ENCODE measurements at places on chromosomes 7 and 10. TPM values are rescaled to one million over a fixed set of nuclear protein-coding genes. Genes with fewer than 3 reads are reported as not detected.

Gene PAPOLB
- 0.22 TPM for total RNA-seq

Gene NUTM2A
- 3.1 TPM for total RNA-seq

Gene AKR1C4
- not detected for total RNA-seq

Gene HOXA5
- total RNA-seq = 133 TPM

Gene VWDE
- 24.7 TPM for total RNA-seq

DNA sequence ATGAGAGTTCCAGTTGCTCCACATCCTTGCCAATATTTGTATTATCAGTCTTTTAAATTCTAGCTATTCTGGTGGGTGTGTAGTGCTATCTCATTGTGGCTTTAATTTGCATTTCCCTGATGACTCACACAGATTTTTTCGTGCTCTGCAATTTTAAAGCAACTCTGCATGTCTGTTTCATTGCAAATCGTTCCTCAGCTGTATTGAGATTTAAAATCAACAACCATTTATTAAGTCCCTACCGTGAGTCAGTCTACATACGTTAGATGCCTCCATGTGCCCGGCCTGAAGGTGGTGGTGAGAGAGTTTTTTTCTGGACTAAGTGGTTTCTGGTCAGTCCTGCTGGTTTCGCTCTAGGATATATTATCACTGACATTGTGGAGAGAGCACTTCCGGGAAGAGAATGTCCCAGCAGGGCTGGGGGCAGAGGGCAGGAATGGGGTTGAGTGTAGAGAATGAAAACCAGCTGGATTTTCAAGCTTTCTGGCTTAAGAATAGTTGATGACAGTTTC lies 8.4 kb upstream of the HYCC1 start:
- no peak overlapping the region for H3K4me3 ChIP-seq
- H3K36me3 ChIP-seq = no peaks in the 10 kb centered on the region
- H3K4me1 ChIP-seq = peaks cover 8% of the 10 kb centered on the region
- DNase-seq = no peak

DNA sequence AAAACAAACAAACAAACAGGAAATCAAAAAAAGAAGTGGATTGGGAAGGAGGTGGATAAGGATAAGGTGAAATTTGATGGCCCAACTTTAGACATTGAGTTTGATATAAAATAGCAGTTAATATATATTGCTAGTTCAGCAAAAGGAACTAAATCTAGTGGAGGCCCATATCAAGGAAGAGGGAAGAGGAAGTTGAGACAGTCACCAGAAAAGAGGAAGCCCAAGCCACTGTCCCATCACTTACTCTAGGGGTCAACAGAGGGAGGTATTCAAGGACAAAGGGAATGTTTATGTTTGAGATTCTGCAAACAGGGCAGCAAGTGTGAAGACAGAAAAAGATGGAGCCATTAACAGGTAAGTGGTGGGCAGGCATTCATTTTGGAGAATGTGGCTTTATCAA lies 3.7 kb downstream of the LAMTOR4 start:
- H3K4me1 ChIP-seq = peaks cover 21% of the 10 kb centered on the region
- H3K27ac ChIP-seq = no peak overlapping the region

DNA sequence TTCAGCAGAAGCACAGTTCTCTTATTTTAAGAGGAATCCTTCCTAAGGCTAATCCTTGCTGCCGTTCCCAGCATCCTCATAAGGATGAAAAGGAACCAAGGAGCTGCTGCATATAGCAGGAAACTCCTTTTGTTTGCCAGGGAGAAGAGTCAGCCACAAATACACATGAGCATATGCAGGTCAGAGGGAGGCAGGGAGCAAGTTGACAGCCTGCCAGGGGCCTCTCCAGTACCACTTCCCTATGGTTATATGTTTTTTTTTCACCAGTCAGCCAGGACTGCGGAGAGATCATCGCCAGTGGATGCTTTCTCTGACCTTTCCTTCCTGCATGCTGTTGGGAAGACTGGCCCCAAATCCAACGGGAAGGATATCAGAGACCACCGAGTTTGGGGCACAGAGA lies 39.8 kb downstream of the SLC35B4 start:
- no peak for DNase-seq
- peaks cover 49% of the 10 kb centered on the region for H3K27me3 ChIP-seq
- no peak overlapping the region for H3K4me3 ChIP-seq
- H3K27ac ChIP-seq = no peak overlapping the region

DNA sequence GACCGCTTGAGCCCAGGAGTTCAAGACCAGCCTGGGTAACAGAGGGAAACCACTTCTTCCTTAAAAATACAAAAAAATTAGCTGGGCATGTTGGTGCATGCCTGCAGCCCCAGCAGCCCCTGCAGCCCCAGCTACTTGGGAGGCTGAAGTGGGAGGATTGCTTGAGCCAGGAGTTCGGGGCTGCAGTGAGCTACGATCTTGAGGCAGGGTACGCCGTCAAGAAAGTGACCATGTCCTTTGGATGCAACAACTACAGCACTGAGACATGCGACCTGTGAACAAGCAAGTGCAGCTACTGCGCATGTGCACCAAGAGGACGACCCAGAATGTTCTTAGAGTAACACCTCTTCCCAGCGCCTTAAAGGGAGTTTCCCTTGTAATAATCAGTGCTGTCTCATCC lies 66.6 kb upstream of the ZNF479 start:
- H3K27me3 ChIP-seq = no peaks in the 10 kb centered on the region
- no peak for DNase-seq
- no peak overlapping the region for H3K27ac ChIP-seq
- H3K36me3 ChIP-seq = no peaks in the 10 kb centered on the region
- no peaks in the 10 kb centered on the region for H3K4me1 ChIP-seq

DNA sequence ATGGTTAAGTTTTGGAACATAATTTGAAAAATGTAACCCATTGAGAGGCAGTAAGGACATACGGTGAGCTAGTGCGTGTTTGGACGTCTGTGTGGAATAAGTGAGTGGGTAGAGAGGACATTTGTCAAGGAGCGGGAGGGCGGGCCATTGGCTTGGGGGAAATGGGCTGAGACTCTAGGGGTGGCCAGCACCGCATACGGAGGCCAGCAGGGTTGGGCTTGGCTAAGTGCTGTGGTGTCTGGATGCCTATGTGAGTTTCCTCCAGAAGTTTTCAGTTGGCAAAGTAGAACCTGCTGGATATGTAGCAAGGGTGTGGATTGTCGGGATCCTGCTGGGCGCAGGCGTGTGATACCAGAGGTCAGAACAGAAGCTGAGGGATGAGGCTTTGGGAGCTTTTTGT lies 103.0 kb downstream of the TCF7L2 start:
- no peaks in the 10 kb centered on the region for H3K27me3 ChIP-seq
- H3K4me1 ChIP-seq = peaks cover 42% of the 10 kb centered on the region
- no peak for DNase-seq
- H3K27ac ChIP-seq = peak overlapping the region; percentile 56

DNA sequence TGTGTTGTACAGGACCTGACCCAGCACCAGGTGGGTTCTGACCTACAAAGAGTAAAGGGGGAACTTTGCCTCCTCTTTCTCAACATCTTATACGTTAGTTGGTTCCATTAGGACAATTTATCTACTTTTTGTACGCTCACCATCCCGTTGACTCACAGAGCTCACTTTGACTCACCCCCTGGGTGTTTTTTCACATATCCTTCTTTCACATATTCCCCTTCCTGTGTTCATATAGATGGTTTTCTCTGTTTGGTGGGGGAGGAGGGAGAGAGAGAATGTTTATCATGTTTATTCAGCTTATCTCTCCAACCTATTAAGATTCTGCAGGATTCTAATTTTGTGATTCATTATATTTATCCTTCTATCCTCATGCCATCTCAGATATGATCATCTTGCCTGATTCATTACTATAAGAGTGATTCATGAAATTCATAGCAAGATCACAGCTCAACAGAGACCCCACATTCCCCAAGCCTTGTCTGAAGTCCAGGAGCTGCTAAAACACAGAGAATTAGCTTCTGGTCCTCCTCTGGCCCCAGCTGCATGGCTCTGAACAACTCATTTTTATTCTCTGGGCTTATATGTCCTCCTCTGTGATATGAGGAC lies 37.2 kb downstream of the PRSS2 start:
- no peak overlapping the region for H3K27ac ChIP-seq
- no peak for DNase-seq
- H3K4me1 ChIP-seq = peaks cover 6% of the 10 kb centered on the region
- no peaks in the 10 kb centered on the region for H3K36me3 ChIP-seq
- no peak overlapping the region for H3K4me3 ChIP-seq

DNA sequence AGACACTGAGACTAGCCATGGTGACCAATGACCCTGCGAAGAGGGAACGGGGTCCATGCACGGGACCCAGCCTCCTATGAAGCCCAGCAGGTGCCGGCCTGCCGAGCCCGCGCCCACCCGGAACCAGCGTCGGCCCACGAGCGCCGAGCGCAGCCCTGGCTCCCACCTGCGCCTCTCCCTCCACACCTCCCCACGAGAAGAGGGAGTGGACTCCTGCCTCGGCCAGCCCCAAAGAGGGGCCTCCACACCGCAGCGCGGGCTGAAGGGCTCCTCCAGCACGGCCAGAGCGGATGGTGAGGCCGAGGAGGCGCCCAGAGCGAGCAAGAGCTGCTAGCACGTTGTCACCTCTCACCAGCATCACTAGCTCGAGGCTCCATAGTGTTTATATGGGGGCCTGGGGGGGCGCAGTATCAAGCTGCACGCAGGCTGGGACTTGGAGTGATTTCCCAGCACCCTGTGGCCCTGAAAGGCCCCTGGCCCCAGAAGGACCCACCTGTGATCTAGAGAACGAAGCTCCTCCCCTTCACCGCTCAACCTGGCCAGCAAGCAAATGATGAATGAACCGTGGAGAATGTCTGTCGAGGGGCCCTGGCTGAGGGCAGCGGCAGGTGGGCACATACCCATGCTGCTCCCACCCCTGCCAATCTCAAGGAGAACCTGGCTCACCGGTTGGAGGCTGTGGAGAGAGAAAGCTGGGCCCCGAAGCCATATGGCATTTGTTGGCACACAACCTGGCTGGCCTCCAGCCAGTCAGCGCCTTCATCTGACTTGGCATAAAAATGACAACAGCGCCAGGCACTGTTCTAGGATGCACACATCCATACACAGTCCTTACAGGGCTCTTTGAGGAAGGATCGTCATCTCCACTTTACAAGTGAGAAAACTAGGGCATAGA lies 30.7 kb downstream of the GHRHR start:
- H3K36me3 ChIP-seq = no peaks in the 10 kb centered on the region
- H3K4me1 ChIP-seq = no peaks in the 10 kb centered on the region
- no peak for DNase-seq
- no peak overlapping the region for H3K4me3 ChIP-seq

DNA sequence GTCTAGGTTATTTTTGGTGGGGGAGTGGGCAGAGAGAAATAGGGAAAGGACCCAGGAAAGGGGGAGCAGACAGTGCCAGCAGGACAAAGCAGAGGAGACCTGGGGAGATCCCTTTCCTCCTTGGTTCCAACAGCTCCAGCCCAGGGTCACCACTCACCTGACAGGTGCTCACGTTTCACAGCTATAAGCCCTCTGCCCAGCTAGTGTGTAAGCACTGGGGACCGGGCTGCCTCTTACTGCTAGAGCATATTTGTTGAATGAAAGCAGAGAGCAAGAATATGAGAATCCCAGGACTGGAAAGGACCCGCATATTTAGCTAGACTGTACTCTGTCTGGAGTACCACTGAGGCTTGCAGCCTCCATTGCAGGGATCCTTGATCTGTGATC lies 6.7 kb downstream of the ZCCHC24 start:
- H3K27ac ChIP-seq = no peak overlapping the region
- H3K36me3 ChIP-seq = no peaks in the 10 kb centered on the region
- peaks cover 50% of the 10 kb centered on the region for H3K4me1 ChIP-seq
- no peak overlapping the region for H3K4me3 ChIP-seq
- peaks cover 2% of the 10 kb centered on the region for H3K27me3 ChIP-seq
- no peak for DNase-seq

- H3K27ac ChIP-seq = no peak overlapping the region
- peaks cover 25% of the 10 kb centered on the region for H3K36me3 ChIP-seq
- no peaks in the 10 kb centered on the region for H3K27me3 ChIP-seq
- H3K4me3 ChIP-seq = no peak overlapping the region
- H3K4me1 ChIP-seq = no peaks in the 10 kb centered on the region
These were observed 74.1 kb downstream of the ZMYND11 start for GRCh38 chr10:209357-209756.

DNA sequence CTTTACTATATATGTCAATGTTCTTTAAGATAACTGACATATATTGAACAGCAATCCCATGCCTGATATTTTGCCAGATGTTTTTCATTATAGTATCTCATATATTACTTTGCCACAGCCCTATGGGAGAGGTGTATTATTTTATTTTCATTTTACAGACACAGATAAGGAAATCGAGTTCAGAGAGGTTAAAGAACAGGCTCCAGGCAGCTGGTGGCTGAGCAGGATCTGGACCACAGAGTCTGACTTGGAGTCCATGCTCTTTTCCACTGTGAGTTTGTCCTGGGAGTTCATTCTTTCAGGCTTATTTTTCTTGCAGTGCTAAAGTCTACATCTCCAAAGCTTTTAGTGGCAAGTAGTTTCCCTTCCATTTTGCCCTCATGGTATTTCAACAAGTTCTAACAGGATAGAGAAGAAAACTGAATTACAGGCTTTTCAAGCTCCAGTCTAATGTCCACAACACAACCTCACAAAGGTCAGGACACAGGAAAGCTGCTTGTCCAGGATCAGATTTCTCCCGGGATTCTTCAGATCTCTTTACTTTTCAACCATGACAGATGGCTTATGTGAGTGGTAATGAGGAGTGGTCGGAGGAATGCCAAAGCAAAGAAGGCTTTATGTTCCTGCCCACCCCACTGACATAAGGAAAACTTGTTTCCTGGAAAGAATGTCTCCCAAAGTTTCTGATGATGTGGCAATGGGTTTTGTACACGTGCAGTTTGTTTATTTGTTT lies 13.1 kb upstream of the SLC35B4 start:
- peaks cover 5% of the 10 kb centered on the region for H3K4me1 ChIP-seq
- no peaks in the 10 kb centered on the region for H3K27me3 ChIP-seq
- H3K36me3 ChIP-seq = no peaks in the 10 kb centered on the region
- no peak overlapping the region for H3K4me3 ChIP-seq
- DNase-seq = no peak
- H3K27ac ChIP-seq = no peak overlapping the region

DNA sequence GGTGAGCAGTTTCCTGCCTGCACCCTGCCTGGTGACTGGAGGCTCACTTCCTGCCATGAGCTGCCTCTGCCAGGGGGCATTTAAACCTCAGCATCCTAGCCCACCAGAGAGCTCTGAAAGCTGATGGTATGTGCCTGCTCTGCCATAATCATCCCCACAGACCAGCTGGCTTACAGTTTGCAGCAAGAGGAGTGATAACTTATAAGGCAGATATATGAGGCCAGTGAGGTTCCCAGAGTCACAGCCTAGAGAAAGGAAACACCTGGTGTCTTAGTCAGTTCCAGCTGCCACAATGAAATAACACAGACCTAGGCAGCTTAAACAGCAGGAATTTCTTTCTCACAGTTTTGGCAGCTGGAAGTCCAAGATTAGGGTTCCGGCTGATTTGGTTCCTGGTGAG lies 232.0 kb downstream of the PAXIP1 start:
- peaks cover 7% of the 10 kb centered on the region for H3K27me3 ChIP-seq
- DNase-seq = no peak
- no peaks in the 10 kb centered on the region for H3K4me1 ChIP-seq
- H3K27ac ChIP-seq = no peak overlapping the region
- H3K36me3 ChIP-seq = no peaks in the 10 kb centered on the region

DNA sequence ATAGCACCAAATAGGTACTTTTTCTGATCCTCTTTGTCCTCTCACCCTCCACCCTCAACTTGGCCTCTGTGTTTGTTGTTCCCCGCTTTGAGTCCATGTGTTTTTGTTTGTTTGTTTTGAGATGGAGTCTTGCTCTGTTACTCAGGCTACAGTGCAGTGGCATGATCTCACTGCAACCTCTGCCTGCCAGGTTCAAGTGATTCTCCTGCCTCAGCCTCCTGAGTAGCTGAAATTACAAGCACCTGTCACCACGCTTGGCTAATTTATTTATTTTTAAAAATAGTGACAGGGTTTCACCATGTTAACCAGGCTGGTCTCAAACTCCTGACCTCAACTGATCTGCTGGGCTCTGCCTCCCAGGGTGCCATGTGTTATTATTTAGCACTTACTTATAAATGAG lies 5.3 kb downstream of the ZNF273 start:
- no peaks in the 10 kb centered on the region for H3K27me3 ChIP-seq
- peaks cover 29% of the 10 kb centered on the region for H3K4me1 ChIP-seq
- H3K36me3 ChIP-seq = peaks cover 21% of the 10 kb centered on the region
- no peak overlapping the region for H3K4me3 ChIP-seq
